Stimulated activated CD8-positive, alpha-beta memory T cell treated with anti-CD3 and anti-CD28 coated beads, Interleukin-7, amount 100 ng/mL, for 4 hours (primary cell): ENCODE measurements at places on chromosomes 6 and 20.

GRCh38 chr6:82842721-82843120 is 222.9 kb downstream of the UBE3D start:
- DNase-seq = no peak

GRCh38 chr6:157716251-157716995 is 106.6 kb upstream of the SNX9 start:
- DNase-seq = no peak

- no peak for DNase-seq
These were observed 174.9 kb downstream of the FRK start for GRCh38 chr6:115885636-115886366.

DNA sequence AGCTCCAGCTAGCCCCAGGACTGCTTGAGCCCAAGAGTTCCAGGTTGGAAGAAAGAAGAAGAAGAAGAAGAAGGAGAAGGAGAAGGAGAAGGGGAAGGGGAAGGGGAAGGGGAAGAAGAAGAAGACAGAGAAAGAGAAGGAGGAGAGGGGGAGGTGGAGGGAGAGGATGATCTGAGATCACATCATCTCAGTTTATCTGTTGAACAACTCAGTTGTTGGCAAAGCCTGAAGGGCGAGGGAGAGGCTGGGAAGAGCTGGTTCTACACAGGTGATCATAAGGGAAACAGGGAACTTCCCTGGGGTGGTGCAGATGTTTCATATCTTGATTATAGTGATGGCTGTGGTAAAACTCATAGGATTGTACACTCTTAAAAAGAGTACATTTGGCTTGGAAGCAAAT is 3.1 kb upstream of the RRBP1 start:
- DNase-seq = no peak
